Right ventricle myocardium inferior (tissue), 1 donor: ENCODE measurements at places on chromosomes 1 and 21.
A peak's percentile ranks its signal among the peaks of the same experiment; 100 is the strongest.

GRCh38 chr21:36859744-36860501, 106.5 kb downstream of the HLCS start:
- DNase-seq: peak; percentile 84

DNA sequence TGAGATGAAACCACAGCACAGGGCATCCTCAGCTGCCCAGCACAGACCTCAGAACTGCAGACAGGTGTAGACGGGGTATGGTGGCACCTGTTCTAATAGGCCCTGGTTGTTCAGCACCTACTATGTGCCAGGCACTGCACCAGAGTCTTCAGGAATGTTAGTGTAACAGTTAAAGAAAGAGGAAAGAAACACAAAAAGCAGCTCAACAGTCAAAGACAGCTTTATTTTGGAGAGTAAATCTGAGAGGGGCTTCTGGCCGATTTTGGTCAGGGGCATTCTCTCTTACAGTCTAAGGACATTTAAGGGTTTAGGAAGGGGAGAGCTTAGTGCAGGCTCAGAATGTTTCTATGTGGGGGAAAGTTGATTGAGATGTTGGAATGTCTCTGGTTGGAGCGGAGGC, 45.2 kb upstream of the ACTL8 start:
- DNase-seq: no peak

- DNase-seq: no peak
Observed at GRCh38 chr21:42425591-42425990, 21.9 kb downstream of the UBASH3A start.

DNA sequence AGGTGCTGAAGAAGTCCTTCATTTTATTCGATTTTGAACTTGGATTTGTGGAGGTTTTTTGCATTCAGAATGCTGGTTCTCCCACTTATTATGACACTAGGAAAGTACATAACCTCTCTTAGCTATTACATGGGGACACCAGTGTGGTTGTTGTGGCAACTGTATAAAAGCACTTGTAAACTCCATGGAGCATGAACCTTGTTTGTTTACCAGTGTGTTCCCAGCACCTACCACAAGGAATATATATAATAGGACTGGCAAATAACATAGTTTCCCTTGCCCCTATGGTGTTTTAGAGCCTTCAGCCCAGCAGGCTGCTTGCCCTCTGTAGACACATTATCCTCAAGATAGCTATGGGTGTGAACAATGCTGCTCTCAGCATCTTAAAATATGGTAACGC, 43.1 kb downstream of the RASSF5 start:
- no peak for DNase-seq

GRCh38 chr1:156551869-156552268, 20.5 kb downstream of the IQGAP3 start:
- no peak for DNase-seq

GRCh38 chr1:15758343-15758931, at the start of gene FBLIM1:
TSS of gene FBLIM1 (plus strand) at chr1:15758795. CDS start at chr1:15764984, 6,189 bp downstream.
- DNase-seq: peak; percentile 43

DNA sequence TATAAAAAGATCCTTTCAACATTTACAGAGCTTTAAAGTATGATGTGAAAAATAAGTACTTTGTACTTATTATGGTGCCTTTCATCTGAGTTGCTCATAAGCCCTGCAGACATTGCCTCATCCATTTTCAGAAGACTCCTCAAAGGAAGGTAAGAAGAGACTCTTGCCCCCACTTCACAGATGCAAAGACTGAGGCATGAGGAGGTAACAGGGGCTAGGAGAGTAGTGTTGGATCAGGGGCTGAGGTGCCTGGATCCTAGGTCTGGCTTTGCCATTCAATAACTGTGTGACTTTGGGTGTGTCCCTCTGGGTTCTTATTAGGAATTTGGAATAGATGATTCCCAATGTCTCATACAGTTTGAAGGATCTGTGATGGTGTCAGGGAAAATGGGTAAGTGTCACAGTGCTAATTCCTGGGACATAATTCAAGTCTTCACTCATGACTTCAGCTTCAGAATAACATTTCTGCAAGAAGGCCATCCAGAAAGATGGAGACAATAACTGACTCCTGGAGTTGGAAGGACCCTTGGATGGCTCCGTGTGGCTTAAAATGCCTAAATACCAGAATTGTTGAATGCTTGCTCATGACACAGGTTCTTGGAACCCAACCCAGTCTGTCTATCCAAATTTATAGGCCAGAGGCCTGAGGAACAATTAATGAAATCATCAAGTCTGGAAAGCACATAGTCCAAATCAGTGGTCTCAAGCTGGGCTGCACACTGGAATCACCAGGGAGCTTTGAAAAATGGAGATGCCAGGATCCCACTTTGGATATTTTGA, 93.1 kb upstream of the RUNX1 start:
- no peak for DNase-seq

DNA sequence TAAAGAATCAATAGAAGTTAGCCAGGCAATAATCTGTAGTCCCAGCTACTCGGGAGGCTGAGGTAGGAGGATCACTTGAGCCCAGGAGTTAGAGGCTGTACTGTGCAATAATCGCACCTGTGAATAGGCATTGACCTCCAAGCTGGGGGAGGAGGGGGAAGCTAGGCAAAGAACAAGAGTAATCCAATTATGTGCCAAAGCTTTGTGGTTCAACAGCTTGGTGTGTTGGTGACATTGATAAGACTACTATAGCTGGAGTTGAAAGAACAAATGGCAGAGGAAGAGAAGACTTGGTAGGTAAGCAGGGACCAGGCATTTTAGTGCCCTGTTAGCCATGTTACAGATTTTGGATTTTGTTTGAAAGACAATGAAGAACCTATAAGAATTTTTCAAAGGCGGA, 2.1 kb upstream of the TMCO2 start:
- no peak for DNase-seq

DNA sequence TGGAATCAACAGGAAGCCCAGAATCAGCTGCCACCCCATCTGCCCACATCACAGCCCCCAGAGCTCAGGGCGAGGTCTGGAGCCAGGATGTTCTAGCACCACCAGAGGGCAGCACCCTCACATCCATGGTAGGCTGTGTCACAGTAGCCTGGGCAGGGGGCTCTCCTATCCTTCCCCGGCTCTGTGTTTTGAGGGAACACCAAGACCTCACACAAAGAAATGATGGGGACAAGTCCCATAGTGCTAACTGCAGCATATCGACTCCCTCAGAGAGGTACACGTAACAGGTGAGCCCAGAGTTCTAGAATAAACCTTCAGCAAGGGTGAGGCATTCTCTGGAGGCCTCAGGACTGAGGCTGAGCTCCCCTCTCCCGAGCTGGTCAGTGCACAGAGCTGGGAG, 2.3 kb upstream of the KCNC4 start:
- peak; percentile 83 for DNase-seq

- DNase-seq: no peak
Observed at GRCh38 chr1:44640200-44640853, 34.0 kb downstream of the TMEM53 start.

- no peak for DNase-seq
Observed at GRCh38 chr1:172638885-172639831, 19.7 kb upstream of the FASLG start.

DNA sequence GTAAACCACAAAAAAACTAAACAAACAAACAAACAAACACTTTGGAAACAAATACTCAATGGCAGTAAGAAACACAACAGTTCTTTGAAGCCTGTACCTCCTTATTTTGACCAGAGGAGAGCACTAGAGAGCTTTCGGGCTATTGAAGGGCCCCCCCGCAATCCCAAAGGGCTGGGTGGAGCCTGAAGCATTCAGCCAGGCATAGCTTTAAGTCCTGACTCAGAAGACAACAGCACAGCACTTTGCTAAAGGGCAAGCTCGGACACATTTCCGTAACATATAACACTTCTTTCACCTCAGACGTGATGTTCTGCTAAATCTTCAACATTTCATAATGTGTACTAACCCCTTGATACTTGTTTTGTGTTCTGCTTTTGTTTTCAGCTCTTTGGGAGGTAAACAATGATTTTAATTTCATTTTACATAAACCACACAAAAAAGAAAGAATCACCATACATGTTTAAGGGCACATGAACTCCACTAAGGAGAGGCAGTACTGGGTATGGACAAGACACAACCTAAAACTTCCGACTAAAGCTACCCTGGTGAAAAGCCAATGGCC, 9.7 kb upstream of the SHCBP1L start:
- peak; percentile 85 for DNase-seq
